ENCODE measurements at places on chromosomes 16 and 17. TPM values are rescaled to one million over a fixed set of nuclear protein-coding genes. Genes with fewer than 3 reads are reported as not detected.

Gene C16orf46
- 0.86 TPM for total RNA-seq

Gene KRT36
- total RNA-seq, result not detected

Gene EPN3
- not detected for total RNA-seq

Gene SPATA22
- total RNA-seq, result not detected

Gene IL17C
- total RNA-seq, result not detected

GRCh38 chr16:54690710-54691109 lies 240.0 kb upstream of the IRX5 start:
- H3K4me1 ChIP-seq, result no peaks in the 10 kb centered on the region
- no peaks in the 10 kb centered on the region for H3K36me3 ChIP-seq
- no peak overlapping the region for H3K4me3 ChIP-seq
- peaks cover 5% of the 10 kb centered on the region for H3K27me3 ChIP-seq
- no peak for DNase-seq
- no peak overlapping the region for H3K27ac ChIP-seq

- H3K27ac ChIP-seq, result no peak overlapping the region
- H3K36me3 ChIP-seq, result no peaks in the 10 kb centered on the region
- no peaks in the 10 kb centered on the region for H3K27me3 ChIP-seq
- no peak overlapping the region for H3K4me3 ChIP-seq
- DNase-seq, result no peak
These were observed 15.1 kb downstream of the SCIMP start for GRCh38 chr17:5219536-5219935.

GRCh38 chr17:76506408-76507345 lies 5.5 kb upstream of the RHBDF2 start:
- peak; percentile 93 for DNase-seq
- H3K4me3 ChIP-seq, result no peak overlapping the region
- H3K27ac ChIP-seq, result no peak overlapping the region
- no peaks in the 10 kb centered on the region for H3K36me3 ChIP-seq
- H3K27me3 ChIP-seq, result no peaks in the 10 kb centered on the region
- peaks cover 12% of the 10 kb centered on the region for H3K4me1 ChIP-seq

- H3K4me1 ChIP-seq, result peaks cover 6% of the 10 kb centered on the region
- H3K27ac ChIP-seq, result no peak overlapping the region
- no peak overlapping the region for H3K4me3 ChIP-seq
- no peaks in the 10 kb centered on the region for H3K36me3 ChIP-seq
- peak; percentile 14 for DNase-seq
These were observed 81.1 kb downstream of the MAF start for GRCh38 chr16:79519448-79519847.

DNA sequence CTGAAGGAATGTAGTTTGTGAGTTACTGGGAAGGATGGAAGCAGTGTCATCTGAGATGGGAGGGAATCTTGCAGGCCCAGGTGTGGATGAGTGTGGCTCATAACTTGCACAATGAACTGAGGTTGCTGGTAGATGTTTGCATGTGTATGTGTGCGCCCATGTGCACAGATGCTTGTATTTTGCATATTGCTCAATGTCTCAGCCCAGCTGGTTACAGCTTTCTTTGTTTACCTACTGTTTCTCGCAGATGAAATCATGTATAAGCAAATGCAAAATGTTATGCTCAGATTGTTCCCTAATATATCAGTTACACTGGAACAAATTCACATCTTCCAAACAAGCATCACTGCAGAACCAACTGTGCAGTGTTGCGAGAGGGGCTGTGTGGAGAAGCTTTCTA lies 452.2 kb upstream of the EEF2KMT start:
- no peaks in the 10 kb centered on the region for H3K4me1 ChIP-seq
- DNase-seq, result no peak
- H3K36me3 ChIP-seq, result no peaks in the 10 kb centered on the region
- H3K27me3 ChIP-seq, result no peaks in the 10 kb centered on the region
- no peak overlapping the region for H3K27ac ChIP-seq

DNA sequence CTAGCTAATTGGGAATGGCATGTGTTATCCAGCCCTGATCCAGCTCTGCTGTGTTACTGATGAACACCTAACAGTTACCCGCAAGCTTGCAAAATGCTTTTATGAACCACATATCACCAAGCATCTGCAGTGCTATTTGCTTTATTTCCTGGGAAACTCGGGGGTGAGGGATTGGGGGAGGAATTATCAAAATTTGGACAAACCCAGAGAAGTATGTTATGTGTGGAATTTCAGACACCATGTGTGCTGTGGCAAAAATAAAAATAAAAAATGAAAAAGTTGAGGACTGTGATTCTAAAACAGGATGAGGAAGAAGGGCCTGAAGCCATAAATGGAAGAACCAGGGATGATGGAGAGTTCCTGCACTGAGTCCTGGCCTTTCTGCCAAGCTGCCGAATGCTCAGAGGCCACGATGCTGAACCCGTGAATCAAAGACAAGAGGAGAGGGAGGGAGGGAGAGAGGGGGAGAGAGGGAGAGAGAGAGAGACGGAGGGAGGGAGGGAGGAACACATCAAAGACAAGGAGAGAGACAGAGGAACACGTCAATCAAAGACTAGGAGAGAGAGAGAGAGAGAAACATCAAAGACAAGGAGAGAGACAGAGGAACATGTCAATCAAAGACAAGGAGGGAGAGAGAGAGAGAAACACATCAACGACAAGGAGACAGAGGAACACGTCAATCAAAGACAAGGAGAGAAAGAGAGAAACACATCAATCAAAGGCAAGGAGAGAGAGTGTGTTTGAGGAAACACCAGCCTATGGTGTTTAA lies 89.8 kb downstream of the MRM3 start:
- no peak overlapping the region for H3K27ac ChIP-seq
- H3K4me1 ChIP-seq, result peaks cover 8% of the 10 kb centered on the region
- H3K4me3 ChIP-seq, result no peak overlapping the region
- H3K27me3 ChIP-seq, result peaks cover 16% of the 10 kb centered on the region
- DNase-seq, result no peak

DNA sequence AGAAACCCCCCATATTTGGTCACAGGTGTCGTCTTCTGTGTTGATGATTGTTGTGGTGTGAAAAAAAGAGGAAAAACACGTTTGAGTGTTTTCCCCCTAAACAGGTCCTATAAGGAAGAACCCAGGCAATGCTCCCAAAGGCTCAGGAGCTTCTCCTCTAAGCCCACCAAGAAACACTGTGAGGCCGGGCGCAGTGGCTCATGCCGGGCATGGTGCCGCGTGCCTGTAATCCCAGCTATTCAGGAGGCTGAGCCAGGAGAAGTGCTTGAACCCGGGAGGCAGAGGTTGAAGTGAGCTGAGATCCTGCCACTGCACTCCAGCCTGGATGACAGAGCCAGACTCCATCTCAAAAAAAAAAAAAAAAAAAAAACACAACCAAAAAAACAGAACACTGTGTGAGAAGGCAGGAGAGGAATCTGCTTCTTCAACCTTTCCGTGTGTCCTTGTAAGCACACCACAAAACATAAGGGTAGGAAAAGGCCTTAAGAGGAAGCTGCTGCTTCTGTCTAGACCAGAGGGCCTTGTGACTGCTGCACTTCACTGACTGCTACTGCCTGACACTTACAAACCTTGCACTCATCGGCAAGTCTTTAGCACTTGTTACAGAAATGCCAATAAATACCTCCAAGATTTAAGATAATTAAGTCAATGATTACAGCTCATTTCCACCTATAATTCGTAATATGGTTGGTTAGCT lies 9.3 kb downstream of the JPT1 start:
- peaks cover 47% of the 10 kb centered on the region for H3K36me3 ChIP-seq
- no peaks in the 10 kb centered on the region for H3K27me3 ChIP-seq
- H3K4me1 ChIP-seq, result peaks cover 10% of the 10 kb centered on the region

GRCh38 chr17:64126918-64127317 lies 3.0 kb downstream of the ERN1 start:
- H3K27ac ChIP-seq, result peak overlapping the region; percentile 40
- no peaks in the 10 kb centered on the region for H3K27me3 ChIP-seq
- H3K4me1 ChIP-seq, result peaks cover 73% of the 10 kb centered on the region

DNA sequence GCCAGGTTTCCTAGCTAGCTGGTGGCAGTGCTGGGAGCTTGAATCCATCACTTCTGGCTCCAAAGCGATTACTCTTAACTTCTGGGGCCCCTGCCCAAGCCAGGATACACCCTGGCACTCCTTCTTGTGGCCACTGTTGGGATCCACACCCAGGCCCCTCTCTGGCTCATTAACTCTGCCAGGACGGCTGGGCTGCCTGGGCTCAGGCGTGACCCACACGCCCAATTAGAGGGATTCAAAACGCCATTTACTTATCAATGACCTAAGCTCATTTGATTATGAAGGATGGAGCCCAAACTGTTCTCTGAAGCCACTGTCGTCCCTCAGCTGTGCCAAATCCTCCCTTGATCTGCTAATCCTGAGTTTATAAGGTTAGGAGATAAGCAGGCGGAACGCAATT lies 79.7 kb upstream of the BRD7 start:
- peaks cover 4% of the 10 kb centered on the region for H3K4me1 ChIP-seq
- no peaks in the 10 kb centered on the region for H3K36me3 ChIP-seq
- H3K27me3 ChIP-seq, result no peaks in the 10 kb centered on the region
- H3K27ac ChIP-seq, result no peak overlapping the region
- peak; percentile 2 for DNase-seq
- no peak overlapping the region for H3K4me3 ChIP-seq

DNA sequence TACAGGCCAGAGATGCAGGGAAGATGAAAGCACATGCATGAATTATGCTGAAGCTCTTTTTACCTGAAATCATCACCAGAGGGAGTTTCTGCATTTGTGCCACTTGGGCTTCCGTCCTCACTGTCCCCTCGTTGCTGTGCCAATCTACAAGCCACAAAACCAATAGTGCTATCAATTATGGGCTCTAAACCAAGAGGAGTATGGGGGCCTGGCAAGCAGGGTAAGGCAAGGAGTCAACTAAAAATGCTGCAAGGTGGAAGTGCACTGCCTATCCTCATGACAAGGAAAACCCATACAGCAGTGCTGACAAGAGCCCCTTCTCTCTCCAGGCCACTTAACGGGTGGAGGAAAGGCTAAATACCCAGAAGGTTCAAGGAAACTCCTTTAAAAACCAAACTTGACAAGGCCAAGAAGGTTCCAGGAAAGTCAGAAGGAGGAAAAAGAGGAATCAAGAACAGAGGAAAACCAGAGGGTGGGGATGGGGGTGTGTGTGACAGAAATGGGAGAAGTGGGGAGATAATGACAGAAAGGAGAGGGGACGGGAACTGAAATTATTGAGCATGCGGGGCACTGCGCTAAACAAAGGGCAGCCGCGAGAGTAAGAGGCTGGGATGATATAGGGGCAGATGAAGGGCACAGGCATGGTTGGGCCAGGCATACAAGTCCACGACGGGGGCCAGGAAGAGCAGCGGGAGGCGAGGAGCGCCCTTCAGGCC lies 674 bp downstream of the C17orf75 start:
- H3K27me3 ChIP-seq, result no peaks in the 10 kb centered on the region
- peaks cover 20% of the 10 kb centered on the region for H3K4me1 ChIP-seq
- peaks cover 9% of the 10 kb centered on the region for H3K36me3 ChIP-seq
- peak overlapping the region; percentile 87 for H3K27ac ChIP-seq

- DNase-seq, result no peak
- peaks cover 1% of the 10 kb centered on the region for H3K36me3 ChIP-seq
- no peak overlapping the region for H3K27ac ChIP-seq
- H3K27me3 ChIP-seq, result peaks cover 7% of the 10 kb centered on the region
- H3K4me3 ChIP-seq, result no peak overlapping the region
- H3K4me1 ChIP-seq, result peaks cover 2% of the 10 kb centered on the region
These were observed 26.1 kb downstream of the LGALS3BP start for GRCh38 chr17:78953356-78954350.

GRCh38 chr16:48353565-48354163 lies 31.5 kb downstream of the SIAH1 start:
- no peaks in the 10 kb centered on the region for H3K27me3 ChIP-seq
- H3K27ac ChIP-seq, result peak overlapping the region; percentile 43
- H3K36me3 ChIP-seq, result peaks cover 42% of the 10 kb centered on the region
- peaks cover 20% of the 10 kb centered on the region for H3K4me1 ChIP-seq
- no peak overlapping the region for H3K4me3 ChIP-seq
- peak; percentile 77 for DNase-seq

DNA sequence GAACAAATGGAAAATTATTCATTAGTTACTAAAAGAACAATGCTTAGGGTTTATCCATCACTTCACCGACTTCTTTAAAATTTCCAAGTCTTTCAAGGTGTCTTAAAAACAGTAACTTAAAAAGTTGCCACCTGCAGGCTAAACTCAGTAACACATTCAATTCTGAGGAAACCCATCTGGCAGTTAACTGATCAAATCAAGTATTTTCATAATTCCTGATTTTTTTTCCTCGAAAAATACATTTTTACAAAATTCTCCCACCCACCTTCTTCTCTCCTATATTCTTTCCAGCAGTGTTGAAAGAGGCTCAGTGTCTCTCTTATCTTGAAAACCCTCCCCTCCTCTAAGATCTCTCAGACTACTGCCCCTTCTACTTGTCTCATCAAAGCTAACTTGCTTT lies 29.9 kb downstream of the PARN start:
- no peak for DNase-seq
- no peak overlapping the region for H3K4me3 ChIP-seq
- no peaks in the 10 kb centered on the region for H3K4me1 ChIP-seq
- H3K27ac ChIP-seq, result no peak overlapping the region
- H3K27me3 ChIP-seq, result no peaks in the 10 kb centered on the region

GRCh38 chr16:78259873-78260272 lies 160.4 kb downstream of the WWOX start:
- H3K27me3 ChIP-seq, result no peaks in the 10 kb centered on the region
- H3K4me3 ChIP-seq, result no peak overlapping the region
- H3K4me1 ChIP-seq, result no peaks in the 10 kb centered on the region
- no peak overlapping the region for H3K27ac ChIP-seq
- DNase-seq, result no peak

GRCh38 chr16:106623-107324 lies 28.7 kb downstream of the MPG start:
- H3K27ac ChIP-seq, result no peak overlapping the region
- no peak overlapping the region for H3K4me3 ChIP-seq
- H3K27me3 ChIP-seq, result no peaks in the 10 kb centered on the region
- DNase-seq, result peak; percentile 62

- H3K27me3 ChIP-seq, result peaks cover 23% of the 10 kb centered on the region
- no peak overlapping the region for H3K4me3 ChIP-seq
- H3K4me1 ChIP-seq, result no peaks in the 10 kb centered on the region
- no peak for DNase-seq
These were observed 37.9 kb downstream of the ELAC2 start for GRCh38 chr17:12979826-12980500.

GRCh38 chr16:48961546-48961945 lies 320.1 kb downstream of the CBLN1 start:
- H3K36me3 ChIP-seq, result no peaks in the 10 kb centered on the region
- H3K4me1 ChIP-seq, result no peaks in the 10 kb centered on the region

GRCh38 chr17:1604831-1605528 lies 23.7 kb downstream of the SLC43A2 start:
- no peak overlapping the region for H3K4me3 ChIP-seq
- no peaks in the 10 kb centered on the region for H3K36me3 ChIP-seq
- no peak for DNase-seq

Measured in activated CD4-positive, alpha-beta memory T cell treated with anti-CD3 and anti-CD28 coated beads for 36 hours (primary cell).